CD8-positive, alpha-beta T cell (primary cell): ENCODE measurements at places on chromosomes 5 and 9.

- no peak for DNase-seq
Measured at GRCh38 chr5:17090839-17091238, 126.6 kb upstream of the BASP1 start.

- DNase-seq = no peak
Measured at GRCh38 chr9:134515026-134515821, 126.4 kb upstream of the COL5A1 start.

- DNase-seq = peak; percentile 71
Measured at GRCh38 chr9:113274474-113275156, 757 bp downstream of the CDC26 start.

DNA sequence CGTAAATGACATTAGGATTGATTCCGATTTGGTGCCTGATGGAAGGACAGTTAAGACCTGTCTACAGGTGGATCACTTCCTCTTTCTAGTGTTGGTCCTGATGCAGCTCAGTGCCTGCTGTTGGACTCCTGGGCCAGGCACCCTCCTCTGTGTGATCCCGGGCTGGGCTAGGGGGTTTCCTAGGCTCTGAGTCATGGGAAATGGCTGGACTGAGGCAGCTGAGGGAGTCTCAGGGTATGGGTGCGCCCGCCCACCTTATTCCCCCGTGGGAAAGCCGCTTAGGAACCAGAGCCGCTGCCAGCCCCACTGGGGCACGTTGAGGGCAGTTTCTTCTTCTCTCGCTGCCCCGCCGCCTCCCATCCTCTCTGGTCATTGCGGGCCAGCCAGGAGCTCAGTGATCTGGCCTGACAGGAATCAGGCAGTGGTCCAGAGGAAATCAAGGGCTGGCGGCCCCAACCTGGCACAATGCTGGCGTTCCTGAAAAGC is 12.9 kb downstream of the TCF7 start:
- DNase-seq = peak; percentile 75

DNA sequence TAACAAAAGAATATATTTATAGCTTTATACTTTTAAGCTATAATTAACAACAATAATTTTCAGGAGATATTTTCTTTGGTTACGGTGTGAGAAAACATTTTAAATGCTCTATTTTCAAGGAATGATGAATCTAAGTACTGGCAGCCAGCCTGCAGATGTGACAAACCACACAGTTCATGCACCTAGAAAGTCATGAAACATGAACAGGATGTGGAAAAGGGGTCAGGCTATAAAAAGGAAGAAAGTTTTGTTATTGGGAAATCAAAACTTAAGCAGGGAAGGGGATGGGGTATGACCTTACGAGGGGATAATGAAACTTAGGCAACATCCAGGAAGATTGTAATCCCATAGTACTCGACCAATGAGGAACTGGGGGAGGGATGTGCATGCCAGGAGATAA is 508.7 kb upstream of the GRAMD2B start:
- no peak for DNase-seq

GRCh38 chr5:169610606-169611005 is 26.5 kb upstream of the DOCK2 start:
- DNase-seq = no peak

GRCh38 chr9:91515074-91515687 is 91.5 kb upstream of the NFIL3 start:
- no peak for DNase-seq

DNA sequence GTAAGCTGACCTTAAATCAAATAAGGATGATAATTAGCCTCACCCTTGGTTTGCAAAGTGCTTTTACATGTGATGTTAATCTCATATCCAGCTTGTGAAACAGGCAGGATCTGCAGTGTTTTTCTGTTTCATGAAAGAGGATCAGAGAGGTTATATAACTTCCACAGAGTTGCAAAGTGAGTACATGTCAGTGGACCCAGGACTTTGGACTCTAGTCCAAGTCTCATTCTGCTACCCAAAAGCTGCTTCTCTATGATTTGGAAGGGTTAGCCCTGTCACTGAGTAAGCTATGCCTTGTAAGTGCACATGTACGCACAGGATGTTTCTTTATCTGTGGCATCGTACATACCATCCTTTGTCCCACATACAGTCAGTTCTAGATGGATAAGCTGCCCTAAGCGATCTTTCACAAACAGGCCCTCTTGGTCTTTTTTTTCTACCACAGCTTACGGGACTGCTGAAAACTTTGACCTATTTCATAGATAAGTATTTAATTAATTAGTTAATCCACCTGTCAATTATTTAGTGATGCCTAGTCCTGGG is 322.9 kb downstream of the TMEM38B start:
- DNase-seq = no peak

DNA sequence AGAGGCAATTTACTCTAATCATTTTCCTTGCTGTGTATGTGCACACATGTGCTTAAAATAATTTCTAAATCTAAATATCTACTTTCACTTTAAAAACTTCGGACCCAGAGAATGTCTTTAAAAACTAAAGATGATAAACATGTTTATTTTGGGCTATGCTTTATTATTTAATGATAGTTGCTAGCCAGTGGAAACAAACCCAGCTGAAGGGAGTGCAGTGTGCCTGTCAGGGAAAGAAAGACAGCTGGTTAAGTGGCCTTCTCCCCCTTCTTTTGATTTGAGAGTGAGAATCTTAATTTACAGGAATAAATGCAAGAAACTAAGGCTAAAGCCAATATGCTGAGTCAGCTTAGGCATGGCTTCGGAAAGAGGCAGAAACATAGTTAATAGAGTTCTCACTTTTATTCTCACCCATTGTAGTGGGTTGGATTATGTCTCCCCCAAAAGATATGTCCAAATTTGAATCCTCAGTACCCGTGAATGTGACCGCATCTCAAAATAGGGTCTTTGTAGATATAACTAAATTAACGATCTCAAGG is 111.4 kb downstream of the DCP2 start:
- no peak for DNase-seq

DNA sequence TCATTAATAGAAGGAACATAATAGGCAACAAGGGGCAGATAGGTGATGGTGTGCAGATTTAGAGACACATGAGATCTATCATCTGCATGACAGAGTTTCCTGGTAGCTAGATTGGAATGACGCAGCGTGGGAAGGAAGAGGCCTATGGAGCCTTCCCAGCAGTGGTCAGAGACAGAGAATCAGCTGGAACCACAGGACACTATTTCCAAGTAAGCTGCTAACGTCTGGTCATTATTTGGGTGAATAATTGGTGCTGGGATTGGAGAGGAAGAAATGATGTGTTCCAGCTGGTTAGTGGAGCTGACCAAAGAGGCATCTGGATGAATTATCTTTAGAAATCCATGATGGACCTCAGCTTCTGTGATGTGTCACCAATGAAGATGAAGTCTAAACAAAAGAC is 91.2 kb upstream of the PRR16 start:
- DNase-seq = no peak

DNA sequence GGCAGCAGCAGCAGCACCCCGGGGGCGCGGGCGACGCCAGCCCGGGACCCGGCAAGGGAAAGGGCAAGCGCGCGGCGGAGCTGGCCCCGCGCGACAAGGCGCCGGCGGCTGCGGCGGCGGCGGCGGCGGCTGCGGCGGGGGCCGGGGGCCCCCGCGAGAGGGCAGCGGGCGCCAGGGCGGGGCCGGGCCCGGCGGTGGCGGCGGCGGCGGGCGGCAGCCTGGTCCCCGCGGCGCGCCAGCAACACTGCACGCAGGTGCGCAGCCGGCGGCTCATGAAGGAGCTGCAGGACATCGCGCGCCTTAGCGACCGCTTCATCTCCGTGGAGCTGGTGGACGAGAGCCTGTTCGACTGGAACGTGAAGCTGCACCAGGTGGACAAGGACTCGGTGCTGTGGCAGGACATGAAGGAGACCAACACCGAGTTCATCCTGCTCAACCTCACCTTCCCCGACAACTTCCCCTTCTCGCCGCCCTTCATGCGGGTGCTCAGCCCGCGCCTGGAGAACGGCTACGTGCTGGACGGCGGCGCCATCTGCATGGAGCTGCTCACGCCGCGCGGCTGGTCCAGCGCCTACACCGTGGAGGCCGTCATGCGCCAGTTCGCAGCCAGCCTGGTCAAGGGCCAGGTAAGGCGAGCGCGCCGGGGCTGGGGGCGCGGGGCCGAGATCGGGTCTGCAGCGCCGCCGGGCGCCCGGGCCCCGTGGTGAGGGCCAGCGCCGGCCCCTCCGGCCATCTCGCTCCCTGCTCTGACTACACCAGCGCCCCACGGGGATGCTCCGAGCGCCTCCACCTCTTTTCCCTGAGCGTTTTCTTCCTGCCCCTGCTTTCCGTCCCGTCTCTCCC is at the start of gene UBE2QL1:
Gene UBE2QL1 (plus strand): TSS at position 238 of the 843 bp plus-strand sequence. CDS start 35 bp downstream, at position 273.
- DNase-seq = no peak

GRCh38 chr9:73583576-73583975 is 431.9 kb downstream of the ANXA1 start:
- DNase-seq = no peak

- no peak for DNase-seq
Measured at GRCh38 chr9:89274838-89275237, 36.2 kb upstream of the CKS2 start.

GRCh38 chr5:157903117-157903450 is 44.1 kb upstream of the CLINT1 start:
- DNase-seq = no peak

DNA sequence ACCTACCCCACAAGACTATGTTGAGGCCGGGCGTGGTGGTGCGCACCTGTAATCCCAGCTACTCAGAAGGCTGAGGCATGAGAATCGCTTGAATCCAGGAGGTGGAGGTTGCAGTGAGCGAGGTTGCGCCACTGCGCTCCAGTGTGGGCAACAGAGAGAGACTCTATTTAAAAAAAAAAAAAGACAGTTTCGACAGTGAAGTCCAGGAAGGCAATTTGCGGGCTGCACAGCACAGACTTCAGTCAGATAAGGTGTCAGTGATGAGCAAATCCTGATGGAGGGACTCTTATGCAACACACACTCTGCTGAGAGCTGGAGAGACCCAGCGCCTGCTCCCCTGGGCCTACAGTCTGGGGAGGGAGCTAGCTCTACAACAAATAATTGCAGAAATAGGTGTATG is 14.2 kb downstream of the CCNJL start:
- DNase-seq = no peak

GRCh38 chr9:114396558-114397218 is 8.9 kb upstream of the AKNA start:
- no peak for DNase-seq

GRCh38 chr5:91007780-91008402 is 375.2 kb downstream of the ARRDC3 start:
- no peak for DNase-seq

DNA sequence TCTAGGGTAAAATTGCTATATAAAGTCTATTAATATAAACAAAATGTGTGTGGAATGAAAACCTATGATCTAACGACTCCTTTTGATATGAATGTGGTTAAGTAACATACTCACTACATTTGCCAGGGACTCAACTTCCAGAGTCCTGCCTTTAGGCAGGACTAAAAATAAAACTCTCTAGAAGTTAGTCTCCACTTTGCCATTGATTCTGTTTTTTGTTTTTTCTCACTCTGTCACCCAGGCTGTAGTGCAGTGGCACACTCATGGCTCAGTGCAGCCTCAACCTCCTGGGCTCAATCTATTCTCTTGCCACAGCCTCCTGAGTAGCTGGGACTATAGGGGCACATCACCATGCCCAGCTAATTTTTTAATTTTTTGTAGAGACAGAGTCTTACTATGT is 30.0 kb downstream of the ZCCHC10 start:
- no peak for DNase-seq

- no peak for DNase-seq
Measured at GRCh38 chr9:76692458-76693129, 71.6 kb upstream of the PCA3 start.

DNA sequence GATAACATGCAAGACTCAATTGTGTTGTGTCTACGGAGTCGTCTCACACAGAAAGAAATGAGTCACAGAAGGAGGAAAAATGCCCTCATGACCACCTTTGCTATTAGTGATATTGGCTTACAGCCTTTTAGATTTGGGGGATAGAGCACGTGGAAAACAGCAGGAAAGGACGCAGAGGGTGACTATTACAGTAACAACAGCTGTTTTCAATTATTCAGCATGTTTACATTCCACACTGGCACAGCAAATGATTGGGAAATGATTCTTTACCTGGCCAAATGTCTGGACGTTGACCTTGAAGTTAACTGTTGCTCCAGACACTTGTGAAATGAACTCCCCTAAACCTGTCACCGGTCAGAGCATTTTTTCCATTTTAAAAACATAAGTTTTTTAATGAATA is 46.8 kb downstream of the APTX start:
- no peak for DNase-seq

- no peak for DNase-seq
Measured at GRCh38 chr9:121807069-121807822, 155.8 kb downstream of the DAB2IP start.

- no peak for DNase-seq
Measured at GRCh38 chr9:130239741-130240241, 25.8 kb upstream of the HMCN2 start.

DNA sequence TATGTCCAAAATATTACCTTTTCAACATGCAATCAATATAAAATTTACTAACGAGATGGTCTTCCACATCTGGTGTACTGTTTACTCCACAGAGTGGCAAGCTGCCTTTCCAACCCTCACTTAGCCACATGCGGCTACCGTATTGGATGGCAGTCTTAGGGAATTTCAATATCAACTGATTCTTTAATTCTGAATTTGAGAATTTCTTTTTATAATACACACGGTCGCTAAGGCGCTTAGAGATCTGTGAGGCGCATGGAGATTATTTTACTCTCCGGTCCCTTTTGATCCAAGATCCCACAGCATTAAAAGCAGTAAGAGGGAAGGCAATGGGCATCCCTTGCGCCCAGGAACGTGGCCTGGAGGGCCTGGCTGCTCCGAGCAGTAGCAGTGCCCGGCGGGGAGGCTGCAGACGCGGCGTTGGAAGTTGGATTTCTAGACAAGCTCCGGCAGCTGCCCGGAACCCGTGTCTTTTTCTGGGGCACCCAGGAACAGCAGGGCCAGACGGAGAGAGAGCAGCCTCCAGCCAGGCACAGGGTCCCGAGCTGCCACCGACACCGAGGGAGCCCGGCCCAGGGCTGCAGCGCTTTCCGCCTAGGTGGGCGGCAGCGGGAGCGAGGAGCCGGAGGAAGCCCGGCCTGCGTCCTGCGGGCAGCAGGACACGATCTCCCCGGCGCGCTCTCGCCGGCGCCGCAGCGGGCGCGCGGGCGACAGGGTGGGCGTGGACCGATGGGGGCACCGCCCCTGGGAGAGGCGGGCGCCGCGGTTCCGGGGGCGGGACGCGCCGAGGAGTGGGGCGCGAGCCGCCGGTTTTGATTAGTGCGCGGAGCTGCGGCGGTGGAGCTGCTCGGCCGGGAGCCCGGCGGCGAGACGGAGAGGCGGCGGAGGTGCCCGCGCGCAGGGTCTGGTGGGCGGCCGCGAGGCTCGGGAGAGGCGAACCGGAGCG is at the start of gene UGCG:
Gene UGCG (plus strand): TSS at position 819 of the 946 bp plus-strand sequence. CDS start 402 bp downstream, outside the sequence.
- DNase-seq = peak; percentile 84

- no peak for DNase-seq
Measured at GRCh38 chr5:122259995-122260394, 52.0 kb upstream of the SNCAIP start.

- DNase-seq = no peak
Measured at GRCh38 chr5:154092356-154093141, 53.8 kb downstream of the MFAP3 start.

GRCh38 chr5:139062910-139063663 is 135.1 kb downstream of the SIL1 start:
- no peak for DNase-seq

GRCh38 chr5:53971131-53971530 is 339.2 kb downstream of the ARL15 start:
- DNase-seq = no peak
